Hepatic stellate cell (primary cell): ENCODE measurements at places on chromosomes 5 and 9.
A peak's percentile ranks its signal among the peaks of the same experiment; 100 is the strongest.

- DNase-seq, result no peak
These were observed 920 bp downstream of the PMPCA start for GRCh38 chr9:136411378-136411777.

DNA sequence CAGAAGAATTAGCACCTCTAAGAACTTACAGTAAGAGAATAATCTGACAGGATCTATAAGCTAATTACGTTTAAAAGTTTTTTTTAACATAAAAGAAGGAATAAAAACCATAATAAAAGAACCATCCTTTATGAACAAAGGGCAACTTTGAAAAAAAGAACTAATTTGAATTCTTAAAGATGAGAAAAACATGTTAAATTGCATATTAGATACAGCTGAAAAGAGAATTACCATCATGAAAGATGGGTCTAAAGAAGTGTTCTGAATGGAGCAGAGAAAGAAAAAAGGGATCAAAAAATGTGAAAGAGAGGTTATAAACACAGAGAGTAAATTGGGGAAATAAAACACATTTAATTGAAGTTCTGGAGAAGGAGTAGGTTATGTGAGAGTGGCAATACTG, 45.8 kb upstream of the IFNK start:
- no peak for DNase-seq

DNA sequence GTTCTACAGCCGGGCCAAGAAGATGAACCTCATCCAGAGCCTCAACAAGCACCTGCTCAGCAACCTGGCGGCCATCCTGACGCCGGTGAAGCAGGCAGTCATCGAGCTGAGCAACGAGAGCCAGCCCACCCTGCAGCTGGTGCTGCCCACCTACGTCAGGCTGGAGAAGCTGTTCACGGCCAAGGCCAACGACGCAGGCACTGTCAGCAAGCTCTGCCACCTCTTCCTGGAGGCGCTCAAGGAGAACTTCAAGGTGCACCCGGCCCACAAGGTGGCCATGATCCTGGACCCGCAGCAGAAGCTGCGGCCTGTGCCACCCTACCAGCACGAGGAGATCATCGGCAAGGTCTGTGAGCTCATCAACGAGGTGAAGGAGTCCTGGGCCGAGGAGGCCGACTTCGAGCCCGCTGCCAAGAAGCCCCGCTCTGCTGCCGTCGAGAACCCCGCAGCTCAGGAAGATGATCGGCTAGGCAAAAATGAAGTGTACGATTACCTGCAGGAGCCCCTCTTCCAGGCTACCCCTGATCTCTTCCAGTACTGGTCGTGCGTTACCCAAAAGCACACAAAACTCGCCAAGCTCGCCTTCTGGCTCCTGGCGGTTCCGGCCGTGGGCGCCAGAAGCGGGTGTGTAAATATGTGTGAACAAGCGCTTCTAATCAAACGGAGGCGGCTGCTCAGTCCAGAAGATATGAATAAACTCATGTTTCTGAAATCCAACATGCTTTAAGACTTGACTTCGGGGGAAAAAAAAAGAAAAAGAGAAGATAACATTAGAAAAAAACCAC, 28.5 kb downstream of the AMBP start:
- DNase-seq, result no peak

DNA sequence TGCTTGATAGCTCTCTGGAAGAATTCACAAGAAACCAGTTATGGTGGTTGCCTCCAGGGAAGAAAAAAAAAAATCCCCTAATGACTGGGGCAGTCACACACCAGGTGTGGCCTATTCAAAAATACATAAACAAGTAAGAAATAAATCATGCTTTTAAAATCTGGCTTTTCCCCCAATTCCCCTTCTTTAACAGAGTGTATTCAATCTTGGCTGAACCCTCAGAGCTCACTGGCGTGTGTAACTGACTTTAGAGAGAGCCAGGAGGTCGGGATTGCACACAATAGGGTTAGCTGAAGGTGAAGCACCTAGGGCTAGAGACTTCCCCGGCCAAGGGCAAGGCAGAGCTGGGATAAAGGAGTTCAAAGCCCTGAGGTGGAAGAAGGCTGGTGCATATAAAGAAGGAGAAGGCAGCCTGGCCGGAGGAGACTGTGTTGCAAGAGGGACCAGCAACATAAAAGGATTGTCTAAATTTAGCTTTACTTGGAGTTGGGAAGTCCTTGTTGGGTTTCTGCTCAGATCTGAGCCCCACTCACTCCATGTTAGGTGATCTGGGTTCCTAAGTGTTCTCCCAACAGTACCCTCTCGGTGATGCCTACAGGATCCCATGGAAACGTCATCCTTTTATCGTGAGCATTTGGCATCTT, 19.7 kb downstream of the FNBP1 start:
- DNase-seq, result no peak

GRCh38 chr9:38026840-38027527, 42.0 kb downstream of the SHB start:
- no peak for DNase-seq

DNA sequence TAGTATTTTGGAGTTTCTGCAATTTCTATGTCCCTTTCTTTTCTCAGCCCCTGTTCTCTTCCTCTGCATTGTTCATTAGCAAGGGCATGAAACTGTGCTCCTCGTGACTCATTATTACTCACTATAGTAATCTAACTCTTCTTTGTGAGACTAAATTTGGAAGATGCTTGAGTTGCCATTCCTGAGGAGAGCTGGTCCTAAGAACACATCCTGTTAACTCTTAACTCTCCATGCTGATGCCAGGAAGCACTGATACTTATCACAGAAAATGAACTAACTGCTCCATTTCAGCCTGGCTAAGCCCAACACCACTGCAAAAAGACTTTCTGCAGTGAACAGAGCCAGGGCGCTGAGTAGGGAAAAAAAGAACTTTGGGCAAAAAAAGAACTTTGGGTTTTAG, 10.6 kb upstream of the CSNK1A1 start:
- DNase-seq, result peak; percentile 77

DNA sequence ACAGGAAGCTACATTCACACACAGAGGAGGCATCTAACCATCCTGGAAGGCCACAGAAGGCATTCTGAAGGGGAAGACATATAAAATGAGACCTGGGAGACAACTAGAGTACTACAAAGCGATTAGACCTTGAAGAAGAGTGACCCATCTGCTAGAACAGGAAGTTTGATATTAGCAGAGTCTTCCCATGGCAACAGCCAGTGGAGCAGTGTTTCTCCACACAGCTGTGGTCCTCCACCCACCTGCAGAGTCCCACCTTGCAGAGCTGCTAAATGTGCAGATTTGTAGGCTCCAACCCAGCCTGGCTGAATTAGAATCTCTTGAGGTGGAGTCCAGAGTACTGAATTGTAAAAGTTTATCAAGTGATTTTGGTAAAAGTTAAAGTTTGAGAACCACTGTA, 267.0 kb downstream of the CETN3 start:
- DNase-seq, result no peak

DNA sequence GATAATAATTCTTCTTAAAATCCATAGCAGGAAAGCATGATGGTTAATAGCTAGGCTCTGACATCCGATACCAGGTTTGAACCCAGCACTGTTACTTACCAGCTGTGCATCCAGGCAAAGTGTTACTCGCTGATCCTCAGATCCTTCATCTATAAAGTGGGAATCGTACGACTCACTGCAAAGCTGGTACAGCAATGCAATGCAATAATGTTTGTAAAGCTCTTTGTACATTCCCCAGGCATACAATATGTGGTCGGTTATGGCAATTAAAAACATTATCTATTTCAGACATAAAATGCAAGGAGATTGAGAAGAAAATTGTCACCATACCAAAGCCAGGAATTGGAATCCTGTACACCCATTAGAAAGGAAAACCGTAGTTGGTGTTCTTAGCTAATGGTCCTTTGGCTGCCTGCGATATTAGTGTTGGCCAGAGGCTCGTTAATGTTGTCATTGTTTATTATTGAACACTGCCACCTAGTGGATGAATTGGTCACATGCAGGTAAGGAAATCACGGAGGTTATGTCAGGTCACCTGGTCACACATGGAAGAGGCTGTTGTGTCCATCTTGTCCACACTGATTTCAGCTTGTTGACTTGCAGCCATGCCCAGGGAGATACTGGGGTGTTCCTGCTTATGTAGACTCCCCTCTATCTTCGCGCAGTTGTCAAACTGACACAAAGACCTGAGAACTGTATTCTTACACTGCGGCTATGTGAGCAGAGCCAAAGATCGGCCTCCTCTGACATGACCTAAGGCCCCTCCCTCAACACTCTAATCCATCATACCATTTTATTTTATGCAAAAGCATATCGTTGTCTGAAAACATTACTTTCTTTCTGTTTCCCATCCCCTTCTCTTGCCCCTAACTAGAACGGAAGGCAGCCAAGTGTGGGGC, 87.5 kb upstream of the PPP2R2B start:
- DNase-seq, result peak; percentile 29

DNA sequence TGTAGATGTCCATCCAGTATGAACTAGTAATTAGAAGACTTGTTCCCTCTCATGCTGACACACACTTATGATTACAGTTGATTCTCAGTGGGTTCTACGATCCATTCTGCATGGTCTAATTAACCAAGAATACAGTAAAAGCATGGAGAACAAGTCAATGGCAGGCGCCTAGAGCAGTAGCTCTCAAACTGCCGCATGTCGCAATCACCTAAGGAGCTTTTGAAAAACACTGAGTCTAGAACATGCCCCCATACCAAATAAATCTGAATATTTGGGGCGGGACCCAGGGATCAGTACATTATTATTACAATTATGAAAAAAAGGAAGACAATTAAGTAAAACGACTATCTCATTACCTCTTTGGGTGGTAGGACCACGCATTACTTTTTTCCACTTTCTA, 26.7 kb upstream of the CEP78 start:
- DNase-seq, result no peak

GRCh38 chr5:177313561-177314259, 2.0 kb upstream of the MXD3 start:
- DNase-seq, result no peak
